ENCODE measurements at places on chromosomes 12 and 14. TPM values are rescaled to one million over a fixed set of nuclear protein-coding genes. Genes with fewer than 3 reads are reported as not detected.

OASL gene
- 13.4 TPM for total RNA-seq

FAM234B gene
- total RNA-seq, result 7.7 TPM

GRCh38 chr12:122423258-122424165, 1.0 kb upstream of the CLIP1 start:
- peak; percentile 18 for DNase-seq

GRCh38 chr12:71710276-71711125, 24.6 kb downstream of the TMEM19 start:
- peak; percentile 13 for DNase-seq

DNA sequence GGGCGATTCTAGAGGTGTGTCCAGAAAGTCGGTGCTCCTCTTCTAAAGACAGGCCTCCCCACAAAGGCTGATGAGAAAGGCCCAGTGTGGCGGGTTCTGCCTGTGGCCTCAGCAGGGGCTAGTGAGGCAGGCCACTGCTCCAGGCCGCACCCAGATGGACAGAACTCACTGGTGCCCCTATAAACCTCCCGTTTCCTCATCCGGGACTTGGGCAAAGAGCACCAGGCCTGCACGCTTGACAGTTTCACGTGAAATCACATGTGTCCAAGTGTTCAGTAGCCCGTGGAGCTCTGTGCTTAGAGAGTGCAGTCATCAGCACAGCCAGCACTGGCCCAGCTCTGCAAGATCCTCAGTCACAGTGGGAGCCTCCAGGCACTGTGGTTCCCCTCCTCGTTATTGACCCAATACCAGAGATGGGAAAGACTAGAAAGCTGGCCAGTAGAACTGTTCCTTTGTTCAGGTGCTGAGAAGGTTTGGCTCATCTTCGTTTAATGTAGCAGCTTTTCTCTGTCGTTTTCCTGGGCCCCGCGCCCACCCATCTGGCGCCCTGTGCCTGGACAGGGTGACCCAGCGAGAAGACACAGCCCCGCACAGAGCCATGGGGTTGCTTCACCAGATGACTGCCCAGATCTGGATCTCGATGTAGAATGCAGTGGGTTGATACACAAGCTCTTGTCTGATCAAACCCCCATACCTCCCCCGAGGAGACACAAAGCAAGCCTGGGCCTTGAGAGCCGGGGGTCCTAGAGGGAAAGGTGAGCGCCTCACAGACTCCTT, 26.3 kb downstream of the IL31 start:
- DNase-seq, result no peak

ABHD12B gene
- not detected for total RNA-seq

DNA sequence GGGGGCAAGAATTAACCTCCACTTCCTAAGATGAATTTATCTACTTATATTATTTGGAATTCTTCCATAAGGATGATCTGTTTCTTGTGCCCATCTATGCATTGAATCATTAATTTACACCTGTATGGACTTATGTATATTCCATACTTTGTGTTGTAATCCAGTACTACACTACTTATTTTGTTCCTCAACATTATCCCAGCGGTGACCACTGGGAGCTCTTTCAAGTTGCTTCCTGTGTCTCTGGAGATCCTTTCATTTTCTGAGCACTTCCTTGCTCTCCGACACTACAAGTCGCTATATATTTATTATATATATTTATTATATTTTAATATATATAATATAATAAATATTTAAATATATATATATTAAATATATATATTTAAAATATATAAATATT, 54.9 kb upstream of the SCN8A start:
- DNase-seq, result no peak

DNA sequence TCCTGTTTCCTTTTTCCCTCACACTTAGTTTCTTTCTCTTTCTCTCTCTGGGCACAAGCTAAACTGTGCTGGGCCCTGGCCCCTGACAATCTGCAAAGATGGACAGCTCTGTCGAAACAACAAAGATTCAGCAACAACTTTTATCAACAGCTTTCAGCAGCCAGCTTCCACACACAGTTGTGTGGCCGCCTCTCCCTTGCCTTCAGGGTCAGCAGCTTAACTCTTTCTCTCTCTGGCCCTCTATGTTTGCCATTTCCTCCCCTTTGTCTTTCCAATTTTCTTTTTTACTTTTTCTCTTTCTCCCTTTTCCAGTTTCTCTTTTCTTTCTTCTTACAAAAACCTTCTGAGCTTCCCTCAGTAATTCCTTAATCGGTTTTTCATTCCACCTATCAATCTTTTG, 43.3 kb downstream of the IQSEC3 start:
- no peak for DNase-seq

GRCh38 chr14:25032092-25032784, 17.7 kb downstream of the STXBP6 start:
- peak; percentile 9 for DNase-seq

DNA sequence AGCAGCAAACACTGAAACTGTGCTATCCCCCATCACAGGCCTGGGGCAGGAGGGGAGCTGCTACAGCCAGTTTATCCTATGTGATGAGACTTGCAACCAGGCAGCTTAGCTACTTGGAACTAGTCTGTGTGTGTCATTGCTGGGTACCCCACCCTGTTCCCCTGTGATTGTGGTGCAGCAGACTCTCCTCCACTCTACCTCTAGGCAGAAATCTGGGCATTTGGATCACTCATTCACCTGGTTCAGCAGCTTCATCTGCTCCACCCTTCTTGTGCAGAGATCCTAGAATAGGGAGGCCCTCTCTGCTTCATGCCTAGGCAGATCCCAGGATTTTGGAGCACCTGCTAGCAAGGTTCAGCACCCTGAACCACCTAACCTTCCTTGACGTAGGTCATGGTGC, 8.8 kb downstream of the TAS2R13 start:
- no peak for DNase-seq

- peak; percentile 36 for DNase-seq
Measured at GRCh38 chr14:70665448-70666360, 24.0 kb downstream of the TTC9 start.

GRCh38 chr14:25899197-25899596, 698.6 kb downstream of the NOVA1 start:
- DNase-seq, result no peak

DNA sequence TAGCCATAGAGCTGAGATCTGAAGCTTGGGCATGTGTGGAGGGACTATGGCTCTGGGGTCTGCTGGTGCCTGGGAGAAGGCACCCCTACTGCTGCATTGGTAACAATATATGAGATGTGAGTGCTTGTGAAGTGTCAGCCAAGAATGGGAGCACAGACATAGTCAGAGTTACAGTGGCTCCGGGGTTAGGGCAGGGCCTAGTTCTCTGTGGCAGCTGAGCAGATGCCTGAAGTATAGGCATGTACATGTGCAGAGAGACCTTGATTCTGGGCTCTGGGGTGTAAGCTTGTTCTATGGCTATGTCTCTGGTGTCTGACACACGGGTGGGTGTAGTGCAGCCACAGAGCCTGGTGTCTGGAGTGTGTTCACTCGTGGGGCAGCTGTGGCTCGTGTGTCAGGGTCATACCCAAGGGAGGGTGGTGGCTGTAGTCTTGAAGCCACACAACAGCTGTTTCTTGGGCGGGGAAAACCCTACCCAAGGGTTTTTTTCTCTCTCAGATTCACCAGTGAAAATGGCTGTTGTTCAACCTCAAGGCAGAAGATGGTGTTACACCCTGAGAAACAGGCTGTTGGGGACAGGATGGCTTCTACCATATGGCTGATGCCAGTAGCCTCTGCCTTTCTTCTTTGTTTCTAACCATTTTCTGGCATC, 11.9 kb upstream of the TCL1A start:
- DNase-seq, result no peak

TOMM20L gene
- total RNA-seq, result not detected

Data from activated naive CD4-positive, alpha-beta T cell treated with anti-CD3 and anti-CD28 coated beads for 36 hours (primary cell).